NCI-H2107 (cell line): ENCODE measurements at places on chromosomes 7 and 10.

- no peak for DNase-seq
Measured at GRCh38 chr10:100340948-100341847, 5.8 kb upstream of the SCD start.

GRCh38 chr10:52248697-52249306, 65.3 kb upstream of the DKK1 start:
- DNase-seq, result no peak

DNA sequence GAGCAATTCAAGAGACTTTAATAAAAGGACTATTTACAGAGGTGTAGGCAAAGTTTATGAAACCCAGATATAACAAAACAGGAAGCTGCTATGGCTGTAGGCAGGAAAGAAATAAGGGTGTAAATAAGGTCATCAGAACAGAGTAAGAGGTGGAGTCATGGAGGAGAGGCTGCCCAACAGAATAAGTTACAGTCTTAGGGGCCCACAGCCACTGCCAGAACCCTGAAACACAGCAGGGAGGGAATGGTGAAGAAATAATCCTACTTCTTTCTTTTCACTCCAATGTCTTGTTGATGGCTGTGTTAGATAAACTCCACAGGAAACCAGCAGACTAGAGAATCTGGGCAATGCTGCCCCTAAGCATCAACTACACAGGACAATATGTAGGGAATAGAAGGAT, 155.8 kb upstream of the TAC1 start:
- DNase-seq, result no peak

DNA sequence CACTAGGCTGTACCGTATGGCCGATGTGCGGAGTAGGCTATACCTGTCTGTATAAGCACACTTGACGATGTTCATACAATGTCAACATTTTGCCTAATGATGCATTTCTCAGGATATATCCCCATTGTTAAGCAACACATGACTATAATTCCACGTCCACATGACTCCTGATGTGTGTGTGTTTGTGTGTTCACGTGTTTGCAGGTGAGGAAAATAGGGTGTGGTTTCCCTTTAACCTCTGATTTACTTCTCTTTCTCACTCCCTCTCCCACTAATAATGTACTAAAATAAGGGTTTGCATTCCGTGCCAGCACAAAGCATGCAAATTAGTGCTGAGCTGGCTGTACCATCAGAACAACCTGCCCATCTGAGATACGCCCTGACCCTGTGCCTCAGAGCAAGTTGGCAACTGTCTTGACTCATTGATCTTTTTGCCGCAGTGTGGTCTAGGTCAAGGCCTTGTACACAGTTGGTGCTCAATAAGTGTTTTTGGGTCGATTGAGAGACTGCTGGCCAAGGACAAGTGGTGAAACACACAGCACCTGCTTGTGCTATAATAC, 64.6 kb upstream of the DOCK1 start:
- no peak for DNase-seq

- no peak for DNase-seq
Measured at GRCh38 chr10:79193694-79194382, 125.1 kb downstream of the ZMIZ1 start.

DNA sequence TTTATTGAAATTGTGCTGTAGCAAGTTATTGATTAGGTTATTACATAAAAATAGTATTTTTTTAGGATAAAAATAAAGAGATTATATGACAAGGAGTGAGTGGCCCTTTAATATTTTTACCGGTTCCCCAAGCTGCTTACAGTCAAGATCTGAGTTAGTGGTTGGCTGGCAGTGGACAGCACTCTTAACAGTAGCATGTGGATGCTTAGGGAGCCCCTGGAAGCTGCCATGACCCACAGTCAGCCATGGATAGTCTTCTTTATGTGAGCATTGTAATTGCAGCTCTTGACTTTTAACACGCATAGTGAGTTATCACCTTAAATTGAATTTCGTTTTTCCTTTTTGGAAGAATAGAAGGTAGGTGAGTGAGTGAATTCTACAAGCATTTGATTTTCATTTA, 22.1 kb downstream of the RAB18 start:
- DNase-seq, result no peak

DNA sequence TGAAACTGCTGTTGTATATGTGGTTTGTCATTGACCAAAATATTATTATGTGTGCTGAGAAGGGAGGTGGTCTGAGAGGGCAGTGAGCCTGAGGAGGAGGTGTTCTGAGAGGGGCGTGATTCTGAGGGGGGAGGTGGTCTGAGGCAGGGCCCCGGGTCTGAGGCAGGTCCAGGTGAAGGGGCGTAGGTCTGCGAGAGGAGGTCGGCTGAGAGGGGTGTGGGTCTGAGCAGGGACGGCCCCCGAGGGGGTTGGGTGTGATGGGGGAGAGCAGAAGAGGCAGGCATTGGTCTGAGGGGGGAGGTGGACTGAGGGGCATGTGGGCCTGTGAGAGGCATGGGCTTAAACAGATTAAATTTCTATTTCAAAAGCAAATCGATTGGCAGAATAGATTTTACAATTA, 32.4 kb downstream of the AKR1C4 start:
- DNase-seq, result no peak

DNA sequence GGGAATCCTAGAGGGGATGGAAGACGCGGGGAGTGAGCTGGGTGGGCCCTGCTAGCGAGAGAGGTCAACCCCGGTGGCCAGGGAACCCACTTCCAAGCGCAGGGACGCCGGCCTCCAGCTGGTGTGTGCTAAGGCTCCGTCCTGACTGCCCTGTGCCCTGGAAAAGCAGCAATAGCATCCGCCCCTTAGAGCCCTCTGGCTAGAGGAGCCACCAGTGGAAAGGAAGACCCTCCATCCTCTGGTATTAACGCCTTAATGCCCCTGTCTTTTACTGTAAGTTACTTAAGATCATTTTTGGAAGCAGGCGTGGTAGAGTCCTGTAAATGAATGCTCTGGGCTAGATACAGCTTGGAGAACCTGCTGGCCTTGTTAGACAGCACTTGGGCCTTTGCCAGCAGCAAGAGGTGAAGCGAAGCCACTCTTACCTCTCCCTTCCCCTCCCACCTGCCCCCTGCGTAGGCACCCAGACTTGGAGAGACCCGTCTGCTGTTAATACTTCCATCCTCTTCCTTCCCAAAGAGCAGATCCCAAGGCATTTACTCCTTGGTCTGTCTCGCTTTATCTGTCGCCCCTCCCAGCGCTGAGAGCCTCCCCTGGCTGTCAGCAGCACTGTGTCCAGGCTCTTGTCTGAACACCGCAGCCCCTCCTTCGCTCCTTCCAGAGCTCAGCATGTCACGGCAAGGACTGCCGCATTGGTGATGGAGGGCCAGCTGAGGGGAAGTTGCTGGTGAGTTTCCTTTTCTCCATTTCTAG, 4.6 kb downstream of the REPIN1 start:
- DNase-seq, result no peak

DNA sequence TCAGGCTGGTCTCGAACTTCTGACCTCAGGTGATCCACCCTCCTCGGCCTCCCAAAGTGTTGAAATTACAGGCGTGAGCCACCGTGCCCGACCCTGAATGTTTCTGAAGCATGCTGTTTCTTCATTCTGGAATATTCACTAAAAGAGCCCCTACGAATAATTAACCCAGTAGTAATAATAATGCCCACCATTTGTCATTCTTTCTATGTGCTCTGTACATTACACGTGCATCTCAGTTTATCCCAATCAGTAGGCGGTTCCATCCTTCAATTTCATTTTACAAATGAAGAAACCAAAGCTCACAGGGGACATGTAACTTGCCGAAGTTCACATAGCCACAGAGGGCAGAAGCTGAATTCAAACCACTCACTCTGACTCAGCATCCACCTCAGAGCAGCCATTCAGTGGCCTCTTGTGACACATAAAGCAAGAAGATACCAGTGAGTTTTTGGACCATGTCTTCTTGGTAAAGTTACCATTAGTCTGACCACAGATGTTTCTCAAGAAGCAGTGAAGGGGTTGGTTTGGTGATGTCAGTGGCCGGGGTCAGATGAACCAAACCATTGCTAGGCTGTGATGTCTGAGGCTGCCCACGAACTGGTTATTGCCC, 71.9 kb upstream of the DUSP5 start:
- DNase-seq, result no peak

- peak; percentile 89 for DNase-seq
Measured at GRCh38 chr7:50507898-50508470, 57.2 kb downstream of the DDC start.

GRCh38 chr10:69969977-69970376, 82.7 kb upstream of the MACROH2A2 start:
- no peak for DNase-seq

DNA sequence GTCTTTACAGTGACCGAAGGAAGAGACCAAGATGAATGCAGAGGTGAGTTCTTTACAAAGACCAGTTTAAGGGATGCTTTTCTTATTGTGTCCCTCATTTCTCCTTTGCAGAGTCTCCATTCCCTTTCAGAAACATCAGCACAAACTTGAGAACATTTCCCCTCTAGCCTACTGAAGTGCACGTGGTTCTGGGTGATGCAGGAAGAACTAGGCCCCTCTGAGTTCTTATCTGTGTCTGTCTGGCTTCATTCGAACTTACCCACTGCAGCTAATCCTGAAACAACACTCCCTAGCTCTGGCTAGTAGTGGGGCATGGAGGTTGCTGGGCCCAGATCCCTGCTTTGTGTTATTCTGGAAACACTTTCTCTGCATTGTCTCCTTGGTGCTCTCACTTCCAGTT, 12.6 kb downstream of the BLVRA start:
- DNase-seq, result no peak

GRCh38 chr10:113475381-113475807, 77.5 kb upstream of the HABP2 start:
- DNase-seq, result no peak

GRCh38 chr10:60042914-60043313, 136.6 kb upstream of the CCDC6 start:
- no peak for DNase-seq

- DNase-seq, result no peak
Measured at GRCh38 chr7:91137153-91137787, 127.0 kb upstream of the FZD1 start.

GRCh38 chr7:12801107-12801506, 113.7 kb downstream of the ARL4A start:
- no peak for DNase-seq

GRCh38 chr7:19284136-19284535, 138.9 kb upstream of the FERD3L start:
- DNase-seq, result no peak

DNA sequence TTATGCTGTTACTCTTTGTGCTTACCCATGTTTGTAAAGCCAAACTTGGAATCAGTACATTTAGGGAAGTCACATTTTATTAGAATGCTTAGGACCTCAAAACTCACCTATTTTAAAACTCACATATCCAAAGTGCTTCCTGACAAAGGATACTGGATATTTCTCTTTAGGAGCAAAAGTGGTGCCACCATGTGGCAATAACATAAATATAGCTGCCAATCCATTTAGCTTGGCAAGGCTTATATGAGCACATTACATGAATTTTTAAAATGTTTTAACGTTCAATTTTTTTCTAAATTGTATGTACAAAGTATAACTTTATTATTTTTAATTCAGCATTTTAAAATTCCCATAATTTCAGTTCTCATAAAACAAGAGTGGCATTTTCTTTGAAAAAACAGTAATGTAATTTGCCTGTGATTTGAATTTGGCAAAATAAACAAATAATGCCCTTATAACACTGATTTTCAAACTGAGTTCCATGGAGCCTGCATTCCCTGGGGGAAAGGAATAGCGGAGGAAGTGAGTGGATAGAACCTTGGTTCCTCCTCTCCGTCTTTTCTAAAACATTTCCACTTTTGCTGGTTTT, 75.4 kb downstream of the HDAC9 start:
- DNase-seq, result peak; percentile 31

- no peak for DNase-seq
Measured at GRCh38 chr7:10346032-10346431, 627.6 kb upstream of the PHF14 start.

- no peak for DNase-seq
Measured at GRCh38 chr10:127980898-127981297, 74.0 kb downstream of the PTPRE start.

DNA sequence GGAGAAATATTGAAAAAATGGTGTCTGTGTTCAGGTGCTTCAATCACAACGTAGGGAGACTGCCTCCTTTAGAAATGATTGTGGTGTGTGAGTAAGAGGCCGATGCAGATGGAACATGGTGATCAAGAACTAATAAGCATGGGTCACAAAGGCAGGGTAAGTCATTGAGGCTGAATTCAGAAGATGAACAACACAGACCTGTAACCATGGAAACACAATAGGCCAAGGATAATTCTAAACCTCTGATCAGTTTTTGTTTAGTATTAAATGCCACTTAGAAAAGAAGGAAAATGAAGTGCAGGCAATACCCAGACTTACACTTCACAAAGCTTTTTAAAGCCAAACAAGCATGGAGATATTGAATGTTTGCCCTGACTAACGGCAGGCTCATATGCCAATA, 32.8 kb upstream of the TAS2R16 start:
- DNase-seq, result no peak

GRCh38 chr7:115229401-115230105, 307.7 kb downstream of the MDFIC start:
- no peak for DNase-seq

DNA sequence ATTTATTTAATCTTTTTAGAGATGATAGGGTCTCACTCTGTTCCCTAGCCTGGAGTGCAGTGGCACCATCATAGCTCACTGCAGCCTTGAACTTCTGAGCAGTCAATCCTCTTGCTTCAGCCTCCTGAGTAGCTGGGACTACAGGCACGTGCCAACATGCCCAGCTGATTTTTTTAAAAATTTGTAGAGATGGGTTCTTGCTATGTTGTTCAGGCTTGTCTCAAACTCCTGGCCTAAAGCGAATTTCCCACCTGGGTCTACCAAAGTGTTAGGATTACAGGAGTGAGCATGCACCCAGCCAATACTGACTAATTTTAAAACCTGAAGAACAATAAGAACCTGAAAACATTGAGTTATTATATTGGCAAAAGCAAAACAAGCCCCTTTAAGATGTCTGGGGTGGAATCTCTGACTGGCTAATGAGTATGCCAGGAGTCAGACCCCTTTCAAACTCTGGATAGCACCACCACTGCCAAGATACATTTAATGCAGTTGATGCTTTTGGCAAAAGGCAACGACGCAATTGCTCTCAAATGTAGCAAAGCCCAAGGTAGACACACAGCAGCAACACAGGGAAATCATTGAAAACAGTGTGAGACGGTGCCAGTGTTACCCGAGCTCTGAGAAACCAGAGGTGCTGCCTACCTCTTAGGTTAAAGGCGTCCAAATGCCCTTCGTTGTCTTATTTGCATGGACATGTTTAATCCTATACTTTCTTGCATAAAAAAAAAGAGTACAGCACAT, 40.7 kb upstream of the TOMM7 start:
- DNase-seq, result no peak

GRCh38 chr10:60395711-60396110, 6.0 kb upstream of the ANK3 start:
- no peak for DNase-seq

DNA sequence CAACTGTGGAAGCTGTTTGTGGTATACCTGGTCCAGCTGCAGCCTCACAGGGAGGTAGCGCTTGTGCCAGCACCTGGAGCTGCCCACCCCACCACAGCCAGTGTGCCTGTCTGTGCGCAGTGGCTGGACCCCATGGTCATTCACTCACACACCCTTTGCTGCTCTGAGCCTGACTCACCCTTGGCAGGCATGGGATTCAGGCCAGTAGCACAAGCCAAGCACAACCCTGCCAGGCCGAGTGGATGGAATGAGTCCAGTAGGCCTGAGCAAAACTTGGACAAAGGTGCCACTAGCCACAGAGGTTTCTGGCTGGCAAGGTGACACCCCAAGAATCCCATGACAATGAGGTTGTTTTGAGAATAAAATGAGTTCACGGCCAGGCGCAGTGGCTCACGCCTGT, 19.0 kb downstream of the RBM48 start:
- no peak for DNase-seq

GRCh38 chr10:110671788-110672579, 27.8 kb downstream of the RBM20 start:
- no peak for DNase-seq
